ENCODE measurements at places on chromosomes 4 and X.

GRCh38 chrX:130086447-130087206 is 23.7 kb downstream of the ELF4 start:
- DNase-seq = no peak

DNA sequence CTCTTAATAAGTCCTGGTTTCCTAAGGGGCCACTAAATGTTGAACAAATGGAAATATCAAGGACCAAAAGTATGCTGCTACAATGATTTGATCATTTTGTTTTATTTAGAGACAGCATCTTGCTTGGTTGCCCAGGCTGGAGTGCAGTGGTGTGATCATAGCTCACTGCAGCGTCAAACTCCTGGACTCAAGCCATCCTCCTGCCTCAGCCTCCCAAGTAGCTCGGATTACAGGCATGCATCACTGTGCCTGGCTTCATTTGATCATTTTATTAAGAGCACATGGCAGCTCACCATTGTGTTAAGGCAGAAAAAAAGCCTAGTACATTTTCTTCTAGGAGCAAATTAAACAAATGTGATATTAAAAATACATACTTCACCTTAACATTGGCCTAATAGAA is 52.7 kb downstream of the DCLK2 start:
- DNase-seq = no peak

DNA sequence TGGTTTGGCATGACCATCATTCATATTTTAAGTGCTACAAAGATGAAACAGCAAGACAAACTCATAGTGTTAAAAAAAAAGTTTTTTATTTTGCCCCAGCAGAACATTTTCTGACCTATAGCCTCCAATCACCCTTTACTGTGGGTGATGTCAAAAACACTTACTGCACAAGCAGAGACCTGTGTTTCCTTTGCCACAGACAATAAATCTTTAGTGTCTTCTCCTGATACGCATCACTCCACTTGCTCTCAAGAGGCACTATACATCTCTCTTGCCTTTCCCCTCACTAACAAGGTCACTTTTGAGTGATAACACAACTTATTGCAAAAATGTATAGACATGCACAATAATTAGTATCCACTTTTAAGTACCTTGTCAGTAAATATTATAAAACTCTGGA is 125.6 kb downstream of the ANTXR2 start:
- DNase-seq = no peak

DNA sequence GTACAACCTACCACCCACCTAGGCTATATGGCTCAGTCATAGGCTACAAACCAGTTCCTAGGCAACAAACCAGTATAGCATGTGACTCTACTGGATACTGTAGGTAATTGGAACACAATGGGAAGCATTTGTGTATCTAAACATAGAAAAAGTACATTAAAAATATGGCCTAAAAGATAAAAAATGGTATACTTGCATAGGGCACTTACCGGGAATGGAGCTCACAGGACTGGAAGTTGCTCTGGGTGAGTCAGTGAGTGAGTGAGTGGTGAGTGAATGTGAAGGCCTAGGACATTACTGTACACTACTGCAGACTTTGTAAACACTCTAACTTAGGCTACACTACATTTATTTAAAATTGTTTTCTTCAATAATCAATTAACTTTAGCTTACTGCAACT is 139.2 kb upstream of the RBPJ start:
- DNase-seq = no peak

DNA sequence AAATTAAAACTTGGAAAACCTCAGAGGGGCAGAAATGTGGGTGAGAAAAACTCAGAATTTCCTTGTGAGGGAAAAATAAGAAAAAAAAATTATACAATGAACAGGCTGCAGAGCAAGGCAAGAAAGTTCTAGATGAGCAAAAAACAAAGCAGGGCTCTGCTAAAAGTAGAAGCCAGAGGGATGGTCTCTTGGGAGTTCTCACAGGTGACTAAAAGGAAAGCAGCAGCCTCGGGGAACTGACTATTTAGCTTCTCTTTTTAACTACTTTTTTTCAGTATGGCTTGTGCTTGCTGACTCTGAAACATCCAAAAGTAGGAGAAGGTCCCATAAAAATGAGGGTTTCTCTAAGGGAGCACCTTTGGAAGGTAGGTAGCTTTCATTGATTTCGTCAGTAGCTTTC is 36.4 kb downstream of the PCDH19 start:
- no peak for DNase-seq

DNA sequence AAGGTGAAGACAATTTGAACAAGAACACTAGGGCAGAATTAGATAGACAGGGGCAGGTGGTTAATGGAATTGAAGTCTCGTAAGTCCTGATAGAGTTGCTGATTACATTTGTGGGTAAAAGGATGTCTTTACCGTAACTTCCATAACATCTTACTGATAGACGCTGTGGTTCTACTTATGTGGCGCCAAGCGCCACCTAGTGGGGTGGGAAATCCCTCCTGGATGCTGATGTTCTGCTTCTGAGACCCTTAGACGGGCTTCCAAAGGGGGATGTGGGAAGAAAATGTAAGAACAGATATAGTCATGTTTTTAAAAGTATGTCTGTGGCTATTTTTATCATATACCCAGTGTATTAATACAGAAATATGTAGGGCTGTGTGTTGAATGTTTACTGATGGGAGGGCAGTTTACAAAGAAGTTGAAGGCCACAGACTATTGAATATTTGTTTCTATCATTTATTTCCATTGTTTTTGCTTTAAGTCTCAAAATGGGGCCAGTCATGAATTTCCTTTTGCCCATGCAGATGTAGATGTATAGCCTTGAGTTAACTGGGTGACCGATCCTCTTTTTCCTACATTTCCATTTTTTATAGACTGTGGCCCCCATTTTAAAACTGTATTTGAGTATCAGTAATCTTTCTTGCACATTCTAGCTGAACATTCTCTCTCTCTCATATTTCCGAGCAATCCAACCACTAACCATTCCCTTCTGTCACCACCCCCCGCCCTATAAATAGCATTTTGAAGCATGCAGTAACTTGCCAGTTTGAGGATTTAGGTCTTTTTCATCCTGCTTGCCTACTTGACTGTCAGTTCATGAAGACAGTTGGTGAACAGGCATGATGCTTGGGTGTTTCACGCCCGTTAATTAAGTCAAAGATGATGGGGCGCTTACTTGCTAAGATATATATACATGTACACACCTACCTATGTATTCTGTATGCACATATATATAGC is 12.1 kb upstream of the TLR8 start:
- peak; percentile 32 for DNase-seq

All from HAP-1 (cell line).